IMR-90 (cell line): ENCODE measurements at places on chromosomes 6 and 20.

DNA sequence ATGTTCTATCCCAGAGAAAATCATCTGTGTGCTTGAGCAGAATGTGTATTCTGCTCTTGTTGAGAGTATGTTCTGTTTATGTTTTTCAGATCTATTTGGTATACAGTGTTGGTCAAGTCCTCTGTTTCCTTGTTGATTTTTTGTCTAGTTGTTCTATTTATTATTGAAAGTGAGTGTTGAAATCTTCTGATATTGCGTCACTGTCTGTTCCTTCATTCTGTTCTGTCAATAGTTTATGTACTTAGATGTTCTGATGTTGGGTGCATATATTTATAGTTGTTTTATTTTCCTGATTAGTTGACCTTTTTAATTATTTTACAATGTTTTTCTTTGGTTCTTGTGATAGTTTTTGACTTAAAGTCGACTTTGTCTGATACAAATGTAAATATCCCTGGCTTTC is 458.7 kb upstream of the HSF2 start:
- no peaks in the 10 kb centered on the region for H3K27me3 ChIP-seq
- no peak overlapping the region for H3K4me3 ChIP-seq
- H3K4me1 ChIP-seq = no peaks in the 10 kb centered on the region
- H3K36me3 ChIP-seq = no peaks in the 10 kb centered on the region

DNA sequence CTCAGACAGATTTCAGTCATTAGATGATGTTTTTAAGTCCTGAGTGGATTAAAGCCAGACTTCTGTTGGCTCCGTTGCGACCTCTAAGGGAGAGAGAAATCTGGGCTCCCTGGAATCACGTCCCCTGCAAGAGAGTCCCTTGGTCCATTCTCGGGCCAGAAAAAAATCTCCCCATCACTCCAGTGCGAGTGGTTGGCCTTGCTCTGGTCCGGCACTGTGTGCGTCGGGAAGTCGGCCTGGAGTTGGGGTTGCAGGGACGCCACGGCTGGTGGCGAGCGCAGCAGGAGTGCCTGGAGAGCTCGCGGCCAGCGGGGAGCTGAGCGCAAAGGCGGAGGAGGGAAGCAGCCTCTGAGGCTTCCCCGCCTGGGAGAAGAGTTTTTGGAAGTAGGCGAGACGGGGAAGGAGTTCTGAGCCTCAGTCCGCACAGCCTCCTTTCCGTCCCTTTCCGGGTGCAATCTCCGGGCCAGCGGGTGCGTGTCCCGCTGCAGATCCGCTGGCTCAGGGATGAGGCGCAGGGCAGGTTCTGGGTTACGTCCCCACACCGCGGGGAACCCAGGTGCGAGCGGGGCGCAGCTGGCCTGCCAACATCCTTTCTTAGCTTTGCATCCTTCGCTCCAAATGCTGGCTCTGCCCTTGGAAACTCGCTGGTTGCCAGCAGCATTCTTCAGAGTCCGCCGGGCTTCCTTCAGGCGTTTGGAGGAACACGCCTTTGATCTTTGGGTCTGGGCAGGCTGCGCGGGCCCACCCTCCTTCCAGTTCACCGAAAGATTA is 6.8 kb downstream of the TCF21 start:
- no peak overlapping the region for H3K4me3 ChIP-seq
- peak overlapping the region; percentile 23; the same call in 1 of the 2 replicates for H3K27ac ChIP-seq
- H3K36me3 ChIP-seq = peaks cover 46% of the 10 kb centered on the region
- no peaks in the 10 kb centered on the region for H3K27me3 ChIP-seq
- no peak for DNase-seq

GRCh38 chr6:119676230-119676629 is 326.7 kb upstream of the MAN1A1 start:
- DNase-seq = no peak
- H3K27me3 ChIP-seq = no peaks in the 10 kb centered on the region
- H3K4me1 ChIP-seq = no peaks in the 10 kb centered on the region
- H3K36me3 ChIP-seq = no peaks in the 10 kb centered on the region
- H3K27ac ChIP-seq = no peak overlapping the region

- H3K27ac ChIP-seq = no peak overlapping the region
- no peaks in the 10 kb centered on the region for H3K36me3 ChIP-seq
- no peak for DNase-seq
- H3K4me1 ChIP-seq = peaks cover 1% of the 10 kb centered on the region; the same call in 1 of the 2 replicates
- no peaks in the 10 kb centered on the region for H3K27me3 ChIP-seq
- H3K4me3 ChIP-seq = no peak overlapping the region
These were observed 301.2 kb downstream of the PLCB1 start for GRCh38 chr20:8433291-8433690.

- DNase-seq = no peak
- H3K4me1 ChIP-seq = peaks cover 12% of the 10 kb centered on the region
- H3K4me3 ChIP-seq = no peak overlapping the region
- H3K27ac ChIP-seq = no peak overlapping the region
- H3K27me3 ChIP-seq = peaks cover 2% of the 10 kb centered on the region; the same call in 1 of the 2 replicates
These were observed 35.7 kb downstream of the RAB44 start for GRCh38 chr6:36733300-36733699.

DNA sequence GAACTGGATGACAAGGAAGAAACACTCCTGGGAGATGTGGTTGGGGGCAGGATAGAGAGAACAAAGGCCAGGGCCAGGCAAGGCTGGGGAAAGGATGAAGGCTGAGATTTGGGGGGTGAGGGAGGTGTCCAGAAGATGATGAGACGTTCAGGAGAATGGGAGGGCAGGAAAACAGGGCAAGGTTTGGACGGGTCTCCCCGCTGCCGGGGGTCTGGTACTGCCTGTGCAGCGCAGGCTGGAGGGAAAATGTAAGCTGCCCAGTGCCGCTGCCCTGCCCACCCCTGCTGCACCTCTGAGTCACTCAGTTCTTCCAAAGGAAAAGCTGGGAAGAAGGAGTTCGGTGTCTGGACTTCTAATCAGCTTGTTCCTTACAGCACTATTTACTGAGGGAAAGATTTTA is 130.9 kb downstream of the DTNBP1 start:
- H3K36me3 ChIP-seq = peaks cover 4% of the 10 kb centered on the region; the same call in 1 of the 2 replicates
- no peaks in the 10 kb centered on the region for H3K27me3 ChIP-seq
- H3K4me3 ChIP-seq = no peak overlapping the region
- H3K4me1 ChIP-seq = peaks cover 5% of the 10 kb centered on the region; the same call in 1 of the 2 replicates
- no peak for DNase-seq

- H3K36me3 ChIP-seq = no peaks in the 10 kb centered on the region
- H3K4me3 ChIP-seq = no peak overlapping the region
- no peak overlapping the region for H3K27ac ChIP-seq
- peaks cover 5% of the 10 kb centered on the region for H3K4me1 ChIP-seq
These were observed 93.9 kb upstream of the CITED2 start for GRCh38 chr6:139468178-139468819.

- no peaks in the 10 kb centered on the region for H3K27me3 ChIP-seq
- no peaks in the 10 kb centered on the region for H3K36me3 ChIP-seq
- no peak overlapping the region for H3K4me3 ChIP-seq
- no peaks in the 10 kb centered on the region for H3K4me1 ChIP-seq
- H3K27ac ChIP-seq = no peak overlapping the region
These were observed 507.5 kb upstream of the MAP3K7 start for GRCh38 chr6:91094341-91094740.

DNA sequence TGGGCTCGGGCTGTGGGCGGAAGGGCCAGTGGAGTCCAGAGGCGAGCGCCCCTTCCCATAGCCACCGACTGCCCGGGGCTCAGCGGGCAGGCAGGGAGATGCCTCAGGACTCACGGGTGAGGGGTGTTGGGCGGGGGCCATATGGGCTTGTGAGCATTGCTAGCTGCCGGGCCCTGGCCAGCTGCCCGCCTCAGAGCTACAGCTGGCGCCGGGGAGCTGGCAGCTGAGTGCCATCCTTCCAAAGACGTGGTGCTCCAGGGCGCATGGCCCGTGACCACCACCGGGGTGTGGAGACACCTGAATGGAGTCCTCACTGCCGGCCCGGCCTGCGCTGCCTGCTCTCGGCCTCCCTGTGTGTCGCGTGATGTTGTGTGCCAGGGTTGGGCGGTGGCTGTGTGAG is 10.6 kb upstream of the RBBP8NL start:
- no peak overlapping the region for H3K4me3 ChIP-seq
- no peak for DNase-seq
- peaks cover 8% of the 10 kb centered on the region; the same call in 1 of the 2 replicates for H3K4me1 ChIP-seq
- no peak overlapping the region for H3K27ac ChIP-seq

DNA sequence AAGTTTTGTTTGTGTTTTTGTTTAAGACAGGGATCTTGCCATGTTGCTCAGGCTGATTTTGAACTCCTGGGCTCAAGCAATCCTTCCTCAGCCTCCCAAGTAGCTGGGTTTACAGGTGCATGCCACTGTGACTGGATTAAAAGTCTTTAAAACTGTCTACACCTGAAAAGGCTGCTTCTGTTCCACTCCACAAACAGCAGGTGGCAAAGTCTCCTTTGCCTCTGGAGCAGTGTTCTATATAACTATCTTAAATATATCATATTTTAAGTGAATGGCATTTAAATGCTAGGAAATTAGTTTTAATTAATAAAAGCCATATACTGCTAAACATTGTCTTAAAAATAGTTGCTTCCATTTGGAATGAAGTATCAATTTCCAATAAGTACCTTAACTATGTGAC is 89.2 kb upstream of the BCLAF1 start:
- DNase-seq = peak; percentile 5
- no peaks in the 10 kb centered on the region for H3K4me1 ChIP-seq
- no peaks in the 10 kb centered on the region for H3K36me3 ChIP-seq
- H3K27ac ChIP-seq = no peak overlapping the region
- H3K4me3 ChIP-seq = no peak overlapping the region

DNA sequence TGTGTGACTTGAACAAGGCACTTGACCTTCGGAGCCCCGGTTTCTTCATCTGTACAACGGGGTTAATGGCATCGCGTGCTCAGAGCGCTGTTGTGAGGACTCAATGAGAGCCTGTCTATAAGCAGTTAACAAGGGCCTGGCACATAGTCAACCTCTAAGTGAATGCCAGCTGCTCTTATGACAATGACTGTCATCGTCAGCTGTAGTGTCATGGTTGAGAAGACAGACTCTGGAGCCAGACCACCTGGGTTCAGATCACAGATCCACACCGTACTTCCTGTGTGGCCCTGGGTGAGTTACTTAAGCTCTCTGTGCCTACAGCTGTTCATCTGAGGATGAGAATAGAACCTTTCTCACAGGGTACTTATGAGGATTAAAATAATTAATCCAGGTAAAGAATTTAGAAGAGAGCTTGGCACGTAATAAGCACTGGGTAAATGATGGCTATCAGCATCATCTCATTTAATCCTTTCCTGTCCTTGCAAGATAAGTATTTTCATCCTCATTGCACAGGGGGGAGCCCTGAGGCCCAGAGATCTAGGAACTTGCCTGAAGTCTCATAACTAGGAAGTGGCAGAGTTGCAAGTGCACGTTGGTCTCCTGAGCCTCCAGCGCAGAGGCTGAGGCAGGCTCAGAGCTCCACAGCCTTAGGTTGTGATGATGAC is 105.3 kb downstream of the EYA2 start:
- H3K36me3 ChIP-seq = no peaks in the 10 kb centered on the region
- H3K4me1 ChIP-seq = no peaks in the 10 kb centered on the region
- H3K4me3 ChIP-seq = no peak overlapping the region
- no peaks in the 10 kb centered on the region for H3K27me3 ChIP-seq
- DNase-seq = no peak
- no peak overlapping the region for H3K27ac ChIP-seq

DNA sequence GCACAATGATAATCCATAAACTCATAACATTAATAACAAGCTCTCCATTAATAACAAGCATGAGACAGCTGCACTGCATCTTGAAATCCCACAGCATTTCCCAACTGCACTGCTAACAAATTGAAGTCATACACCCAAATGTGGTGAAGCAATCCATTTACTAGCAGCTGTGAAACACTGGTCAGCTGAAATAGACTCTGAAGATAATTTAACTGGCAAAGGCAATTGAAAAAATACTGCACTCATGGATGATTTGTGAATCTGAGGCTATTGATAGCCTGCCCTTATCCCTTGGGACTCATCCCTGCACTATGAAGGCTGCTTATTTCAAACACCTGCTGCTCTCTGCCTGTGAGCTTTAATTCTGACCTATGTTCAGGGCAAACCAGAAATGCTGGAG is 49.1 kb upstream of the PLCB1 start:
- no peak overlapping the region for H3K27ac ChIP-seq
- H3K27me3 ChIP-seq = no peaks in the 10 kb centered on the region; the same call in 1 of the 2 replicates
- H3K4me1 ChIP-seq = peaks cover 4% of the 10 kb centered on the region
- H3K36me3 ChIP-seq = no peaks in the 10 kb centered on the region
- peak; percentile 64 for DNase-seq

GRCh38 chr6:20839630-20840029 is 305.4 kb downstream of the CDKAL1 start:
- no peak overlapping the region for H3K27ac ChIP-seq
- H3K4me3 ChIP-seq = no peak overlapping the region
- DNase-seq = no peak

DNA sequence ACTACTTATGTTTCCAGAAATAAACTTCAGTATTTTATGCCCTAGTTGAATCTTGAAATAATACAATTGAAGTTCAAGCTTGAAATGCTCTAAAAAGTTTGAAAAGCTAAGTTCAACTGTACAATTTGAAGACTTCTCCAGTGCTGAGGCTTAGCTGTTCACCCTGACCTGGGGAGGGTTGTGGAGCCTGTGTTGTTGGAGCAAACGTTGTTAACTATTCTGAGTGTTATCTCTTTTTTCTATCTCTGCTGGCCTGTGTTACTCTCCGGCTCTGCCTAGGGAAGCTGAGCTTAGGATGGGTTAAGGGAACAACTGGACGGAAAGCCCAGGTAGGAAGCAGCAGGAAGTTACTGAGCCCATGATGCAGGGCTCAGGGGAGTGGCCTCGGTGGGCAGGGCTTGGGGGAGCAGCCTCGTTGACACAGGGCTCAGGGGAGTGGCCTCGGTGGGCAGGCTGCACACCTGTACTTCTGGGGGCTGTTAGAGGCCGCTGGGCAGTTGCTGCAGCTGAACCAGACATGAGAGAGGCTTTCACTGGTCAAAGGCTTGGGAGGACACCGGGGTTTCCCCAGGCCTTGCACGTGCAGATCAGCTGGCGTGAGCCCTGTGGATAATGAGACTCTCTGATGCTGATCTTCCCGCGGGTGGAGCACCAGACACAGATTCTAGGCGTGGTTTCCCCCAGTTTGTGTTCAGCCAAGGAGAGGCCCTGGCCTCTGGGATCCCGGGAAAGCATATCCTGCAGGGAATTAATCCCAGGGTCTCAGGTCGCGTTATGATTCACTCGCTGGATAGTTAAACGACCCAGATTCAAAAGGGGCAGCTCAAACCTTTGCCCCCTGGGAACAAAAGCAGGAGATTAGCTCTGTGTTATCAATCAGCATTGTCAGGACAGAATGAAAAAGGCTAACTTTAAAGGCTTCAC is 58.9 kb downstream of the ERMARD start:
- H3K36me3 ChIP-seq = no peaks in the 10 kb centered on the region
- no peaks in the 10 kb centered on the region for H3K4me1 ChIP-seq
- peaks cover 25% of the 10 kb centered on the region for H3K27me3 ChIP-seq
- H3K27ac ChIP-seq = no peak overlapping the region

DNA sequence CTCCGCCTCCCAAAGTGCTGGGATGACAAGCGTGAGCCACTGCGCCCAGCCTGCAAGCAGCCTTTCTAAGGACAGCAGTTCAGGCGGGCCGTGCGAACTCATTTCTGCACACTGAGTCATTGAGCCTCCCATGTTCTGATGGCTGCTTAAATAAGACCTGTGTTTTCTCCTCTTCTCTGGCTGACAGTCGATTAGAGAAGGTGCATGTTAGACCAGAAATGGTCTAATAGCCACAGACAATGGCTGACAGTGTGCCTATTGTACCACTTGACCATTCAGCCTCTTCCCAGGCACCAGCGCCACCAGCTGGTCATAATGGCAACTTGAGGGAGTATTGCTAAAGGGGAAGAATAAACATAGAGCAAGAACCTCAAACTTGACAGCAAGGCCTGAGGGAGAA is 6.2 kb downstream of the CST11 start:
- 0 out of 2 replicates have a peak, but pooled peaks cover 3% of the 10 kb centered on the region for H3K4me1 ChIP-seq
- no peak overlapping the region for H3K4me3 ChIP-seq
- peak; percentile 21 for DNase-seq
- no peak overlapping the region for H3K27ac ChIP-seq

- no peaks in the 10 kb centered on the region for H3K4me1 ChIP-seq
- DNase-seq = no peak
- no peak overlapping the region for H3K4me3 ChIP-seq
- no peaks in the 10 kb centered on the region for H3K27me3 ChIP-seq
These were observed 197.3 kb upstream of the SNX9 start for GRCh38 chr6:157625764-157626163.
